ENCODE measurements at places on chromosomes 12 and 14.

DNA sequence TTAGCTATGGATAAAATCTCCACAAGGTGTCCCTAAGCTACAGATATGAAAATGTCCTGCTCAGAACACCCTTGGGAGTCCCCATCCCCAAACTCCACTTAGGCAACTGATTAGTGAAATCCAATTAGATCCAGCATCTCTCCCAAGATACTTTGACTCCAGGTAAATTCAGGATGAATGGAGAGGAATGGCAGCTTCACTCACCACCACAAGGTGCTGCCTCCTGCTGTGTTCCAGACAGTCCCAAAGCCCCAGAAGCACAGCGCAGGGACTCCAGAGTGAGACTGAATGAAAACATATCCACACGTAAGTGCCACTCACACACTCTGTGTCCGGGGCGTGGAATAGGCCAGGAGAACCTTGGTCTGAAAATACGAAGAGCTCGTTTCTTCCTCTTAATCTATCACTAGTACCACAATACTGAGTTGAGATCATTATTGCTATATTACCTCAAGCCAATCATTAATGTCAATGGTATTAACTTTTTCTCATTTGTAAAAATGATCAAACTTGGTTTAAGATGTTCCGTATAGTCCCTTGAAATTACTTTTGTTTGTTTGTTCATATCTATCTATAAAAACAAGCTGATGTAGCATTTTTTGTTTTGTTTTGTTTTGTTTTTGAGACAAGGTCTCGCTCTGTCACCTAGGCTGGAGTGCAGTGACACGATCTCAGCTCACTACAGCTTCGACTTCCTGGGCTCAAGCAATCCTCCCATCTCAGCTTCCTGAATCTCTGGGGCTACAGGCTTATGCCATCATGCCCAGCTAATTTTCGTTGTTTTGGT, 70.0 kb upstream of the BICD1 start:
- DNase-seq = no peak

DNA sequence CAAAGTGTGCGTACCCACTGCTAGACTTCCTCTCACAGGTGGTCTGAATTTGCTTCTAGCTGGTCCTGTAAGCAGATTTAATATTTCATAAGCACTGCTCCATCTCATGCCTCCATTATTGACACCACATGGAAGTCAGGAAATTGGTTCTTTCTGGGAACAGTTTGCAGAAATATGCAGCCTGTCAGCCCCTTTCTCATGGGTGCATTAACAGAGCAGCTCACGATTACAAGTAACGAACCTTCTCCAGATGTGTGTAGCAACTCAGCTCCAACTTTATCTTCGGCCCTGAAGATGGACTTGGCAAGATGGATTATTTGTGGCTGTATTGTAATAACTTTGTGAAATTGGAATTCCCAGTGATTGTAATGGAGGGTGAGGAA, 214.5 kb upstream of the DDHD1 start:
- no peak for DNase-seq

DNA sequence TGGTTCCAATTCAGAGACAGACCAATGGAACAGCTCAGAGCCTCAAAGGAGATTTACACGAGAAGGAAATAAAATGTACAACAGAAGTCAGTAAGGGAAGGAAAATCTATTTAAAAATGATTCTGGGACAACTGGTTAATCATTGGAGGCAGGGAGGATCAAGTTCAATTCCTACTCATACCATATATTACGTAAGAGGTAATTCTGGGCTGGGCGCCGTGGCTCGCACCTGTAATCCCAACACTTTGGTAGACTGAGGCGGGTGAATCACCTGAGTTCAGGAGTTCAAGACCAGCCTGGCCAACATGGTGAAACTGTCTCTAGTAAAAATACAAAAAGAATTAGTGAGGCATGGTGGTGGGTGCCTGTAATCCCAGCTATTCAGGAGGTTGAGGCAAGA, 36.7 kb upstream of the PITPNM2 start:
- DNase-seq = no peak

DNA sequence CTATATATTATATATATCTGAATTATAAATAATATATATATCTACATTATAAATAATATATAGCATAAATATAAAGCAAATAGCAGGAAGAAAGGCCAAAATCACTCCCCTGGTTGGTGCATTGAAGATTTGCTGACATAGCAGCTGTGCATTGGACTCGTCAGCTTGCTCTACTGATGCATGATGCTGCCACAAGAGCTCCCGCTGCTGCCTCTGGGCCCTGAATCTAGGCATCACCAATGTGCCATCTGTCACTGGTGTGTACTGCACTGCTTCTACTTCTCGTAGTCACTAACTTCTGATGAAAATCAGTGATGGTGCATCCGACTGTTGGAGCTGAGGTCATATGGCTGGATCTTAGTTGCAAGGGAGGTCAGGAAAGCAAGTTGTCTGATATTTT, 205.0 kb downstream of the ADAMTS20 start:
- DNase-seq = no peak

DNA sequence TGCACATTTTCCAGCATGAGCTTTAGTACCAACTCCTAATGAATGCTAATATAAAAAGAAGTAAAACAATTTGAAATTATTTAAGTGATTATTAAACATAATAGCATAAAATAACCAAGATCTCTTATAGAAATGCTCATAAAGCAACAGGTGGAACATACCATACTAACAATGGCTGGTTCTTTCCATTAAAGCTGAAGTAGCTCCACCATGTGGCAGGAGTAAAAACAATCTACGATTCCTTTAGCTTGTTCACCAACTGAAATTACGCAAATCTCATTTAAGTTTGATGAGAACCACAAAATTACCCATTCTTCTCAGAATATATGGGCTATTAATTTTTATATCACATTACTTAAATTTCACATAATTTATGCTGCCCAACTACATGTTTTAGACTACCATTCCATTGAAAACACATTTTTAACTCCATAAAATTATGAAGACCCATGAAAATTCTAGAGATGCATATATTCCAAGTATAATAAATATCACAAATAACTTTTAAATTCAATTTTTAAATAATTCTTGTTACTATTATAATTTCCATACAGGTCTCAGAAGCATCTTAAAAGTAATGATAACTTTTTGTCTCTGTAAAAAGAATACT, 213.6 kb downstream of the DAD1 start:
- no peak for DNase-seq

- DNase-seq = peak; percentile 99
These were observed 22.8 kb downstream of the ATF1 start for GRCh38 chr12:50786498-50787231.

DNA sequence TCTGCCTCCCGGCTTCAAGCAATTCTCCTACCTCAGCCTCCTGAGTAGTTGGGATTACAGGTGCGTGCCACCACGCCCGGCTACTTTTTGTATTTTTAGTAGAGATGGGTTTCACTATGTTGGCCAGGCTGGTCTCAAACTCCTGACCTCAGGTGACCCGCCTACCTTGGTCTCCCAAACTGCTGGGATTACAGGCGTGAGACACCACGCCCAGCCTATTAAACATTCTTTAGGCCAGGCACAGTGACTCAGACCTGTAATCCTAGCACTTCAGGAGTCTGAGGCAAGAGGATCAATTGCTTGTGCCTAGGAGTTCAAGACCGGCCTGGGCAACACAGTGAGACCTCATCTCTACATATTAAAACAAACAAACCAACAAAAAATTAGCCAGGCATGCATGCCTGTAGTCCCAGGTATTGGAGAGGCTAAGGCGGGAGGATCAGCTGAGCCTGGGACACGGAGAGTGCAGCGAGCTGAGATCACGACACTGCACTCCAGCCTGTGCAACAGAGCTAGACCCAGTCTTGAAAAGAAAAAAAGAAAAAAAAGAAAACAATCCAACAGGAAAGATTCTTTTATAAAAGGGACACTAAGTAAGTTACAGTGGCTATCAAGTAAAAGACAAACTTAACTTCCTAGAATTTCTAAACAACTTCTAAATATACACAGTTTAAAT, 70.2 kb downstream of the HECTD1 start:
- peak; percentile 6 for DNase-seq

- DNase-seq = no peak
These were observed 1541.7 kb upstream of the FLRT2 start for GRCh38 chr14:83988275-83988674.

DNA sequence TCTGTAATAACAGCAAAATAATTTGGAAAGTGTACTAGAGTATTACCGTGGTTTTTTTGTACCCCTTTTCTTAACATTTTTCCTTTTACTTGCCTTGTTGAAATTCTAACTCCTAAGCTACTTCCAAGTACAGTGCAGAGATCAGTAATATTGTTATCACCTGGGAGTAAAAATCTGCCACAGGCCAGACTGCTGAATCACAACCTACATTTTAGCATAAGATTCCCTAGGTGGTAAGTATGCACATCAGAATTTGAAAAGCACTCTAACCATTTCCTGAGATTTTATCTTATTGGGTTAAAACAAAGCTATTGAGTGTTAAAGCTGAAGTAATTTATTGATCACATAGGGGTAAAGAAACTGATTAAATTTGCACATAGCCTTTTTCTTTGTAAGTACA, 55.2 kb upstream of the KCNH3 start:
- no peak for DNase-seq

DNA sequence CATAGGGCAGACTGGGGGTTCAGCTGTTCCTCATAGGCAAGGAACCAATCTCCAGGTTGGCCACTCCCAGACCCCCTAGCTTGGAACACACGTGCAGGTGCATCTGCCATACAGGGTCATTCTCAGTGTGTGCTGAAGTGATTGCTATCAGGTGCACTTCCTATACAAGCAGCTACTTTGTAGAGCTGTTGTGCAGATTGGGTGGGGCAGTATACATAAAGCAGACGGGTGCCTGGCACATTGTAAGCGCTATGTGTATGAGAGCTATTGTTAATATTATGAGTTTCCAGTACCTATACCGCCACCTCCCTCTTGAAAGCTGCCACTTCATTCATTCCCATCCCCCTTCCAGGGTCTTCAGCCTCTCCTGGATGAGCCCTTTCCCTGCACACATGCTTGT, 17.3 kb downstream of the IRF2BPL start:
- no peak for DNase-seq

- DNase-seq = no peak
These were observed 96.6 kb downstream of the NKX2-1 start for GRCh38 chr14:36423430-36423829.

GRCh38 chr12:32983332-32983731, 86.8 kb upstream of the PKP2 start:
- no peak for DNase-seq

DNA sequence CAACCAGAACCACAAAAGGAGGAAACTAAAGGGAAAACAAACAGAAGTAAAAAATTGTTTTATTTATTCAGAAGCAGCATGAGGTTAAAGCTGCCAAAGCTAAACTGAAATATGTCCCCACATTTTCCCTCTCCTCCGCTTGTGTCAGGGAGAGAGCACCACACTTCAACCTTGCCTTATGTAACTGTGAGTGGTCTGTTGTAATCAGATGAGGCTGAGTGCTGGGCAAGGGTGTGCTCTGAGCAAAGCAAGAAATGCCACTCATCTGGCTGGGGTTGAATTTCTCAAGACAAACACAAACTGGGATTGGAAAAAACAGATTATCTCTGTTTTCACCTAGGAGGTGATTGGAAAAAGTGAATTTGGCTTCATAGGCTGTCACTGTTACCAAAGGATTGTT, 12.2 kb downstream of the CAPZA3 start:
- DNase-seq = no peak

DNA sequence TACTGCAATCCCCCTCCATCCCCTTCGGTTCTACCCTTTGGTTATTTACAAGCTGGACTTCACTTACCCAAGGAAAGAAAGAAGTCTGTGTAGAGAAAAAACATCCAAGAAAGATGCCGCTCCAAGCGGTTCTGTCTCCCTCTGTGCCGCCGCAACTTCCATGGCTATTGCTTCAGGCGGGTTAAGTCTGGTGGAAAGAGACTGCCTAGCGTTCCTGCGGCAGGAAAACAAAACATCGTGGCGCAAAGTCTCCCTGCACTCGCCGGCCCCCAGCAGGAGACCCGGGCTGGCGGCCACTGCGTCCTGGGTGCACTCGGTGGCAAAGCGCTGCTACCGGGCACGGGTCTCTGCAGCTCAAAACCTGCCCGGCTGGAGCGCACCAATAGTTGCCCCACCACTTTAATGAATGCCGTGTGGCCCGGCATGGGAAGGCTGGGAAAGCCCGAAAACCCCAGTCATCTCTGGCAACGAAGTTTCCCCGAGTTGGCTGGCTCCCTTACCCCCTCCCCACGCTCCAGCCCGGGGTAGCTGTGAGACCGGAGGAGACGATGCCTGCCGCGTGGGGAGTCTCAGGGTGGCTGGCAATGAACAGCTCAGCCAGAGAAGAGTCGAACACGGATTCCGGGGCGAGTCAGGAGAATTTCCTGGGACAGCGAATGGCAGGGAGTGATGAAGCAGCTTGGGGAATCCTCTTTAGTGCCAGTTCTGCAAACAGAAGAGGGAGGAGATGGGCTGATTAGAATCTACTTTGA, 3.5 kb upstream of the KCNK10 start:
- no peak for DNase-seq

DNA sequence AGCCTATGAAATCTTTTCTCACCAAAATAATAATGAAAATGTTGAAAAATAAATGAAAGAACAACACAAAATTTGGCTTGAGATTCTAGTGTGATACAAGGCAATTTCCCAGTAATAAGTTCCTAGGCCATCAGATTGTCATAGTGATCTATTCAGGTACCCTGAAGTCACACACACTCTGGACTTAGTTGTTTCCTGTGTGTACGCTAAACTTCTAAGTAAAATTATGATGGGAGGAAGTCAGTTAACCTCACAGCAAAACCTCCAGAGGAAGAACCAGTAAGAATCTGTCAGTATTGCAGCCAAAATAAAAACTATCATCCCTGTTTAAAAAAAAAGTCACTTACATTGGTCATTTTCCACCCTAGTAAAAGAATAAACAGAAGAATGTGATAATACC, 81.9 kb downstream of the DBX2 start:
- DNase-seq = no peak

GRCh38 chr12:58907391-58907790, 12.9 kb downstream of the LRIG3 start:
- DNase-seq = no peak

DNA sequence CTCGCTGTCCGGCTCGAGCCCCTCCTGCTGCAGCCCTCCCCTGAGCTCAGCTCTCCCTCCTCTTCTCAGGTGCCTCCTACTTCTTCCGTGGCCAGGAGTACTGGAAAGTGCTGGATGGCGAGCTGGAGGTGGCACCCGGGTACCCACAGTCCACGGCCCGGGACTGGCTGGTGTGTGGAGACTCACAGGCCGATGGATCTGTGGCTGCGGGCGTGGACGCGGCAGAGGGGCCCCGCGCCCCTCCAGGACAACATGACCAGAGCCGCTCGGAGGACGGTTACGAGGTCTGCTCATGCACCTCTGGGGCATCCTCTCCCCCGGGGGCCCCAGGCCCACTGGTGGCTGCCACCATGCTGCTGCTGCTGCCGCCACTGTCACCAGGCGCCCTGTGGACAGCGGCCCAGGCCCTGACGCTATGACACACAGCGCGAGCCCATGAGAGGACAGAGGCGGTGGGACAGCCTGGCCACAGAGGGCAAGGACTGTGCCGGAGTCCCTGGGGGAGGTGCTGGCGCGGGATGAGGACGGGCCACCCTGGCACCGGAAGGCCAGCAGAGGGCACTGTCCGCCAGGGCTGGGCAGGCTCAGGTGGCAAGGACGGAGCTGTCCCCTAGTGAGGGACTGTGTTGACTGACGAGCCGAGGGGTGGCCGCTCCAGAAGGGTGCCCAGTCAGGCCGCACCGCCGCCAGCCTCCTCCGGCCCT, 22.8 kb downstream of the MMP17 start:
- no peak for DNase-seq
